Tibial nerve (tissue), 4 donors: ENCODE measurements at places on chromosomes 7 and 10. TPM values are rescaled to one million over a fixed set of nuclear protein-coding genes. Genes with fewer than 3 reads are reported as not detected.

GRCh38 chr7:116653204-116653603 is 18.8 kb upstream of the MET start:
- no peak for DNase-seq

GRCh38 chr10:43814663-43815062 is 166.0 kb upstream of the ZNF32 start:
- no peak for DNase-seq

- DNase-seq: no peak
Observed at GRCh38 chr10:93346108-93346507, 136.0 kb downstream of the MYOF start.

ITGB8 gene
- total RNA-seq: 278 TPM

DNA sequence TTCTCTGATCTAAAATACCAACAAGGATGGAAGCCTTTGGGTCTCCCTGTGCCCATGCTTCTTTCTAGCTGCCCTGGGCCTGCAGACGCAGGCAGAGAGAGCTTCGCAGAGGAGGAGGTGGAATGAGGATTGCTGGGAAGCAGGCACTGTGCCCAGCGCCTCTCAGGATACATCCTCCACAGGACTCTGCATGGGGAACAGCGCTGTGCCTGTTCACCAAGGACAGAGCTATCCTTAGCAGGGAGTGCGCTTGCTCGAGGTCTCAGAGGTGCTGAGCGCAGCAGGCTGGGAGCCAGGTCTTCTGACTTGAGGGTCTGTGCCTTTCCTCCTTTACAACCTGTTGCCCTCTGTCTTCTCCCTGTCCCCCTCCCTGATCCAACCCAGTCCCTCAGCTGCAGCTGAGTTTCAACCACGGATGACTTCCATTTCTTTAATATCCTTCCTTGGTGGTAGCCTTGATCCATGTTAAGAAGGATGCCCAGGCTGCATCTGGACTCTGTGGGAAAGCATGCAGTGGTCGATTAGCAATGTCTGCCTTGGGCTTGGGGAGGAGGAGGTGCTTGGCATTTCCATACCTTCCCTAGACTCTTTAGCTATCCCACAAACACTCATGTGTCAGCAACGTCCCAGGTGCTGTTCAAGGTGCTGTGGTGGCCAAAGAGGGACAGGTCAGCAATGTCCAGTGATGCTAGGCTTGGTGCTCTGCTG is 219.6 kb upstream of the GPR26 start:
- no peak for DNase-seq

GRCh38 chr7:83608716-83609115 is 40.2 kb downstream of the SEMA3E start:
- DNase-seq: no peak

DNA sequence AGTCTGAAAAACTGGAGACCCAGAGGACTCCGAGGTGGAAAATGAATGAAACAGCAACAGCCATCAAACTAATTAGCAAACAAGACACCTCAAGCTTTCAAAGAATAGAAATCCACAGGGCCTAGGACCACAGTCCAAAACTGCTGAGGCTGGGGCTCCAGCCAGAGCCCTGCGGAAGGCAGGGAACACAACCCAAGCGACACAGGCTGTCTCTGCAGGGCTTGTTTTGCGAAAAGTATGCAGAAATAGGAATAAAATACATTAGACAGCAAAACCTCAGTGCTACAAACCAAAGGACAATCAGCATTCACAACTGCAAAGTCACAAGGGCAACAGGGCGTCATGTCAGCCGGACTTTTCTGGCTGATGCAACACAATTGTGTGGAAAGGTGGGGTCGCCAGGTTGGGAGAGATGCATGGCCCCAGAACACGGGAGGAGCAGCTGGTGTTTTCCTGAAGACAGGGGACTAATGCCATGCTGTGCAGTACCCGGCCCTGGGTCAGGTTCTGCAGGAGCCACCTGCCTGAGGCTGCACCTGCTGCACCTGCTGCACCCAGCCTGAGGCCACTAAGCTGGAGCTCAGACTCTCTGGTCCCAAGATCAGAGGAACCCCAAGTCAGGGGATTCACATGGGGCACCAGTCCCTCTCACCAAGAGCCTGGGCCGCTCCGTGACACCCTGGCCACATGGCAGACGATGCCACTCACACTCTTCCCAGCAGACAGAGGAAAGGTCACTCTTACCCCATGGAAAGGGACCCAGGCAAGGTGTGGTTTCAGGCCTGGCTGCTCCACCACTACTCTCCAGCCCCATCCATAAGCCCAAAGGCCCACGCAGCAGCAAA is 74.2 kb downstream of the MAD1L1 start:
- no peak for DNase-seq

GRCh38 chr7:159013181-159013690 is 131.4 kb downstream of the VIPR2 start:
- DNase-seq: no peak

CALML5 gene
- not detected for total RNA-seq

DNA sequence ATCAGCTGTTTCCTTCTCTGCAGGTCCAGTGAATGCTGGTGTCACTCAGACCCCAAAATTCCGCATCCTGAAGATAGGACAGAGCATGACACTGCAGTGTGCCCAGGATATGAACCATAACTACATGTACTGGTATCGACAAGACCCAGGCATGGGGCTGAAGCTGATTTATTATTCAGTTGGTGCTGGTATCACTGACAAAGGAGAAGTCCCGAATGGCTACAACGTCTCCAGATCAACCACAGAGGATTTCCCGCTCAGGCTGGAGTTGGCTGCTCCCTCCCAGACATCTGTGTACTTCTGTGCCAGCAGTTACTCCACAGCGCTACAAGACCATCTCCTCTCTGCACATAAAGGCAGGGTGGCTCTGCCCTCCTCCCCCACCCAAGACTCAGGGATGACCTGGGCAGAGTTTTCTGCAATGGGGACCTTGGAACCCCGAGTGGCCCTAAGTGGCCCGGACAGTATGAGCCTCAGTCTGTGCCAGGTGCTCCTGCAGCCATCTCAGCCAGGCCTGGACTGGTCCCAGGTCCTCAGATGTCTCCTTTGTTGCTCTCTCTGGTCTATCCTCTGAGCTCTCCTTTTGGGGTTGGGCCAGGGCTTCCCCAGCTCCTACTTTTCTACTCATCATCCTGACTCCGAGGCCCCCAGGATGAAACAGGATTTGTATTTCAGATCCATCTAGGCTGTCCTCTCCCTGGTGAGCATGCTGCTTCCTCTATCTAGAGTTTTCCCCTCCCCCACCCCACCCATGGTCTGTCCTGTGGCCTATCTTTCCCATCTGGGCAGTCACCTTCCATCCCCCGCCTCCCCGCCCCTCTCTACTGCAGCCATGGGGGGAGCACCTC is 212.1 kb upstream of the PRSS58 start:
- no peak for DNase-seq
